ENCODE measurements at places on chromosomes 1 and 21. TPM values are rescaled to one million over a fixed set of nuclear protein-coding genes. Genes with fewer than 3 reads are reported as not detected.

DNA sequence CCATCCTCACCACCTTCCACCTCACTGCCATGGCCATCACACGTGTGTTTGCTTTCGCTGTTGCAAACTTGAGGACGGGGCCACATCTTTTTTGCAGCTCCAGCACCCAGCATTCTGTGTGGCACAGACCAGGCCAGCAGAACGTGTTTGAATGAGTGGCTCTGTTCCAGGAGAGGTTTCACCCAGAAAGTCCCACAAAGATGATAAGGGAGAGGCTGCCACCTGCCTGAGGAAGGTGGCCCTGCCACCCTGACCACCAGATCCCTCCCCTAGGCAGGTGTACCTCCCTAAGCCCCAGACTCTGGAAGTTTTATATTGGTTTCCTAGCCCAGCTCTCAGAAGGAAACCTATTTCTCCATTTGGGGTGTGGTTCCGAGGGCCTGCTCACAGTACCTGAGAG, 252.1 kb downstream of the KAZN start:
- peak; percentile 9 for DNase-seq

GRCh38 chr1:98296681-98297080, 364.8 kb upstream of the SNX7 start:
- DNase-seq, result no peak

DNA sequence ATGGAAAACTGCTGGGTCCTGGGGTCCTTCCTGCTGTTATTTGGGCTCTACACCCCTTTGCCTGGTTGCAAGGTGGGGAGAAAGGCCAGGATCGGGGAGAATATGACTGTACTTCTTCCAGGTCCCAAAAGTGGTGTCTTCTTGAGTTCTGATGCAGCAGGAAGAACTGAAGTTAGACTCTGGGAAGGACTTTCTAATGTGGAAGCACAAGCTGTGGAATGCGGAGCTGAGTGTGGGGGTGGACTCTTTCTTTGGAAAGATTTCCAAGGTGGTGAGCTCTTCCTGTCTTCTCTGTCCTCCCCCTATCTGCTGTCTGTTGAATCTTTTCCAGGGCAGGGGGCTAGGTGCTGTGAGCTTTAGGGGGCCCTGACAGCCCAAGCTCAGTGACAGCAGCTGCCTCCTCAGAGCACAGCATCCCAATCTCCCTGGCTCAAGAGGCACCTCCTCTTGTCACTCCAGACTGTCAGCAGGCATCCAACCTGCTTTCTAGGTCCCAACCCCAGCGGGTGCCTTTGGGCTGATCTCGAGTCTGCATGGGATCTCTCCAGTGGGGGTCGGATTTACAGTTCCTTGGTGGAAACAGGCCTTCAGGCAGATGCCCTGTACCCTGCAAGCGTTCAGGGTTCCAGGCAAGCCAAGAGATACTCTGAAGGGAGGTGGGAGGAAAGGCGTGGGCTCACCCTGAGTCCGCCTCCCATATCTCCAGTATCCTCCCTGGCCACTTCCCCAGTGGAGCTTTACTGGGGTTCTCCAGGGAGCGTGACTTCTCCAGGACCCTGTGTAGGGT, 23.2 kb downstream of the ADORA1 start:
- DNase-seq, result no peak

- DNase-seq, result no peak
Measured at GRCh38 chr1:234531151-234531635, 52.2 kb upstream of the TARBP1 start.

- DNase-seq, result peak; percentile 65
Measured at GRCh38 chr1:230868736-230869385, 540 bp upstream of the C1orf198 start.

- no peak for DNase-seq
Measured at GRCh38 chr1:147781056-147781471, 20.7 kb upstream of the GJA5 start.

GRCh38 chr1:59494145-59494833, 197.4 kb downstream of the FGGY start:
- DNase-seq, result no peak

DNA sequence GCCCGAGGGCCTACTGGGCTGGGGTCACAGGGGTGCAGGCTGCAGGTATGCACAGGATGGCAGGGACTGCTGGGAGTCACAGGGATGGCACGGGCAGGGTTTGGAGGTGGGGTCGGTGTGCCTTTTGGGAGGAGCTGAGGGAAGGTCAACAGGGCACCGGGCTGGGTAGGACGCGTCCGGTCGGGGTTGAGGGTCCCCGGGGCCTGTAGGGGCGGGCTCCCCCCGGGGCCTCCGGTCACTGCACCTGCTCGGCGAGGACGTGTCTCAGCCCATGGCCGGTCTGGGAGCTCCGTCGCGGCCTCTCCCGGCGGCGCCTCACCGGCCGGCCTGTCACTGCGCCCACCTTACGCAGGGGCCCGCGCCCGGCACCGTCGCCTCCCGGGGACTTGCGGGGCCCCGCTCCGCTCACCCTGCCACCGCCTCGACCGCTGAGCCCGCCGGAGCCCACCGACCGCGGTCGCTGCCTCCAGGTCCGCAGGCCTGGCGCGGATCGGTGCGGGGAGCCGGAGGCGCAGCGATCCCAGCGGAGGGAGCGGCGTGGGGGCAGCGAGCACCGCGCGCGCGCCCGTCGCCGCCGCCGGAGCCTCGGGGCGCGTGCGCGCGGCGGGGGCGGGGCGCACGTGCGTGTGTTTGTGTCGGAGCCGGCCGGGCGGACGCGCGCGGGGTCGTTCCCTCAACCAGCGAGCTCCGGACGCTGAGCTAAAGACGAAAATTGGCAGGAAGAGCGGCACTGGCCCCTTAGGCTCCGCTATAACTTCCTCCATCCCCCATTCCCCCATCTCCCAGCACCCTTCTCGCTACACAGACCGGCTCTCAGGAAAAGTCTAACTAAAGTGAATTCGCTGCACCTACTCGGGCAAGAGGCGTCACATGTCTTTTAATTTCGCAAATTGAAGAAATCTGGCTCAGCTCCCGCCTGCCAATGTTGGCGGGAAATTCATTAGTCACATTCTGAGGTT, at the start of gene AMIGO1:
Gene AMIGO1 (minus strand): TSS at position 552 of the 959 bp plus-strand sequence. CDS start 815 bp downstream, outside the sequence.
- peak; percentile 9 for DNase-seq

DNA sequence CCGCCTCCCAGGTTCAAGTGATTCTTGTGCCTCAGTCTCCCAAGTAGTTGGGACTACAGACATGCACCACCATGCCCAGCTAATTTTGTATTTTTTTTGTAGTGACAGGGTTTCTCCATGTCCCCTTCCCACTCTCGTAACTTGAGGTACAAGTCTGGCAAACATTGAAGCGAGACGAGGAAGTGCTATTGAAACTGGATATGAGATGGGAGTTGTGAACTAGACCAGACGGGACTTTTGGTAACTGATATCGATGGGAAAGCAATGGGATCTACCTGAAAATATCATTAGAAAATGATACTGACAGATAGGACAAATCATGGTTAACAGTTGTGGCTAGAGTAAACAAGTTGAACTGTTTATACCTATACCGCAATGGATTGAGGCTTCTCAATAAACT, 95.2 kb upstream of the TRABD2B start:
- DNase-seq, result no peak

- no peak for DNase-seq
Measured at GRCh38 chr21:42469272-42469671, 26.8 kb downstream of the RSPH1 start.

DNA sequence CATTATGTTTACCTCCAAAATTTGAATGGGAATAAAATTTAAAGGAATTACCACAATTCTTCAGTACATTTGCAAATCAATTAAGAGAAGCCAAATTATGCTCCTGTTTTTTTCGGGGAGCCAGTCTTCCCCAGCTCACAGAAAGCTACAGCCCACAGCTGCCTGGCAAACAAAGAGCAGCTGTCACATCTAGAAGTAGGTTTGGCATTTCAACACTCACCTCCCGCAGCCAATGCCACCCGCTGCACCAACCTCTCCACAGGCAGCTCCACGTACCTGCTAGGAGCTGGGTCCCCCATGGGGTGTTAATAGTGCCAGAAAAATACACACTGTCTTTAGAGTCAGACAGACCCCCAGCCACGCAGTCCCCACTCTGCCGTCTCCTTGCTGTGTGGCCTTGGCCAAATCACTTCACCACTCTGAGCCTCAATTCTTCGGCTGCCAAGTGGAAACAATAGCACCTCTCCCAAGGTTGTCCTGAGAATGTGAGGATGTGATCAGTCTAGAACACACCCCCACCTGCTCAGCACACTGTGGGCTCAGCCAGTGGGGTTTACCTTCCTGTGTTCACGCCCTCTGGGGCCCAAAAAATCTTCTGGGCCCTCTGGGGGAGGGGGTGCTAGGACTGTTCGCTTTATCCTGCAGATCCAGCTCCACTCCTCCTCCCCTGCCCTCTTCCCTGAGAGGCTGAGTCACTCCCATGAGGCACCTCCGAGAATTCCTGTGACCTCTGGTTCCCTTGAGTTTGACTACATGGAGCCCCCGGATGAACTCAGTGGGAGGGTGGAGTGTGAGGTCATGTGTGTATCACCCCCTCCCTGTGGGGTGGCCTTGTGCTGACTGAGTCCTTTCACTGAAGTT, 204.3 kb upstream of the GRIK3 start:
- no peak for DNase-seq

GRCh38 chr1:228341450-228341813, 65.2 kb downstream of the TRIM11 start:
- no peak for DNase-seq

DNA sequence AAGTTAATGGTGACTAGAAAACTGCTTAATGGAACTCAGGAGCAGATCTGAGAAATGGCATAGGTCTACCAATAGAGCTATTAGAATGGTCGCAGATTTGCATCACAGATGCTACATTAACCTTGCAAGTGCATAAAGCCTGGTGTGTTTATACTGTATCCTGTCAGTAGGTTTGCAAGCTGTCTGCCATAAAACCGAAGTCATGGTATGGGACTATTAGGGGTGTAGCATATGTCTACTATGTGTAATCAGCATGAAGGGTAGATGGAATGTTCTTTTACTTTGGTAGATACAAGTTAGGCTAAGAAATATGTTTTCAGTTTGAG, 574.2 kb upstream of the ADGRL2 start:
- DNase-seq, result no peak

- DNase-seq, result peak; percentile 57
Measured at GRCh38 chr1:203702130-203702577, 62.8 kb upstream of the LAX1 start.

- DNase-seq, result no peak
Measured at GRCh38 chr1:18396247-18396980, 84.3 kb upstream of the KLHDC7A start.

DNA sequence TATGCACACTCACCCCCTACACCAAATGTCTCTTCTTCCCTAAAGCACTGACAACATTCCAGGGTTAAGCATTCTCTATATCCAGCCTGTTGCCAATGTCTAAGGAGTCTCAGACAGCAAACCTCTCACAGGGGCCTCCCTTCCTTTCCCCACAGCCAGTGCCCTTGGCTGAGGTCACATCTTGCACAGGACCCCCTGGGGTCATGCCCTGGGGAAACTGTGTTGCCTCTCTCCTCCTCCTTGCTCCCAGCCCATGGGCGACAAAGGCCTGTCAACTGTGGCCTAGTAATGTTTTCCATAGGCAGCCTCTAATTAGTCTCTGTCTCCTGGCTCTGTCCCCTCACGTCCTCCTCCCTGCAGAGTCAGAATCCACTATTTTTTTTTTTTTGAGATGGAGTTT, 54.6 kb downstream of the NENF start:
- DNase-seq, result no peak

GRCh38 chr1:231420959-231421545, 1.0 kb downstream of the EGLN1 start:
- no peak for DNase-seq

- DNase-seq, result no peak
Measured at GRCh38 chr1:28865997-28866650, 48.2 kb upstream of the EPB41 start.

DNA sequence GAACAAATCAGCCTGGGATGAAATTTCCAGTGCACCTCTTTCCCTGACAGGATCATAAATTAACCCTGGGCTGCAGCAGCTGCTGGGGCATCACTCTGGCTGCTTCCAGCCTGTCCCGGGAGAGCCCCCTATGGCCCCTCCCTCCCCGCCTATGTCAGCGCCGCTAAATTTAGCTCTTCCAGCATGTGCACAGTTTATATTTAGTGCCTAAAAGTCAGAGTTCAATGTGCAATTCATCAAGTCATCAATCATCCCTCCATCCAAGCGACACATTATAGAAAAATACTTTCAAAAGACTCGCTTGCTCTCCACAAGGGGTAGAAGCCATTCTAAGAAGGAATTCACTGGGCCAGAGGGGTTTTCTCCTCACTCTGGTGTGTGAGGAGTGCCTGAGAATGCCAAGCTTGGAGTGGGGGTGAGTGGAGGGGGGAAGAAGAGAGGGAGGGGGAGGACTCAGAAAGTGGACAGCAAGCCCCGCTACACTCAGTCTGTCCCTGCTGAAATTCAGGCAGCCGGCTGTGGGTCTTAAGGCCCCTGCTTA, 37.4 kb downstream of the XCL1 start:
- no peak for DNase-seq

C8B gene
- polyA plus RNA-seq, result not detected

TNFRSF18 gene
- polyA plus RNA-seq, result not detected

TMEM51 gene
- 20.9 TPM for polyA plus RNA-seq

CELA2B gene
- polyA plus RNA-seq, result not detected

FAAH gene
- 1.3 TPM for polyA plus RNA-seq

FASLG gene
- 0.04 TPM for polyA plus RNA-seq

OR2T33 gene
- polyA plus RNA-seq, result not detected

Measured in A549 (cell line).